ENCODE measurements at places on chromosomes 13 and 19. TPM values are rescaled to one million over a fixed set of nuclear protein-coding genes. Genes with fewer than 3 reads are reported as not detected.

The BIVM gene
- 15.6 TPM for total RNA-seq

The RPL13A gene
- total RNA-seq = 1,716 TPM

The IRGC gene
- not detected for total RNA-seq

The GNA15 gene
- 8.7 TPM for total RNA-seq

The COG3 gene
- total RNA-seq = 34.3 TPM

The CYP4F2 gene
- total RNA-seq = not detected

The PSG5 gene
- not detected for total RNA-seq

The METTL21C gene
- total RNA-seq = not detected

The DHPS gene
- total RNA-seq = 74.0 TPM

The CGB2 gene
- total RNA-seq = not detected

The CGB8 gene
- total RNA-seq = not detected

The CYP4F8 gene
- total RNA-seq = not detected

The ERICH6B gene
- not detected for total RNA-seq

The TEX101 gene
- total RNA-seq = not detected
